Stimulated activated CD4-positive, alpha-beta T cell treated with anti-CD3 and anti-CD28 coated beads, Interleukin-1b, Interleukin-23, amount 100 ng/mL, for 1 hour (primary cell): ENCODE measurements at places on chromosomes 4 and X.

- no peak for DNase-seq
Observed at GRCh38 chr4:137956256-137956655, 285.9 kb downstream of the SLC7A11 start.

- no peak for DNase-seq
Observed at GRCh38 chr4:1960170-1960825, 48.5 kb downstream of the NELFA start.

GRCh38 chrX:104659005-104659744 lies 93.2 kb downstream of the IL1RAPL2 start:
- DNase-seq, result no peak

DNA sequence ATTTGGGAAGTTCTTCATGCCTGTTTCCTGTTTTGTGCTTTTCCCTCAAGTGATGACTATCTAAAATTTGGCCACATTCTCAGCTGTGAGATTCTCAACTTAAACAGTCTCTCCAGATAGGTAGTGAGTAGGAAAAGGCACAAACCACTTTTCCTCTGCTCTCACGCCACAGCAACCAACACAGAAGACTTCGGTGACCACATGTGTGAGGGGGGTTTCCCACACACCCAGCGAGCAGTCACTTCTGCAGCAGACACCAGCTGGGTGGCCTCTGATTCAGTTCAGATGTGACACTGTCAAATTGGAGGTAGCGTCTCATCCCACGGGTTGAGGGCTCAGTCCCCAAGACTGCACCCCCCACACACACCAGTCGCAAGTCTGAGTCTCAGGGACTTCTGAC lies 25.1 kb upstream of the CLDN34 start:
- DNase-seq, result no peak

DNA sequence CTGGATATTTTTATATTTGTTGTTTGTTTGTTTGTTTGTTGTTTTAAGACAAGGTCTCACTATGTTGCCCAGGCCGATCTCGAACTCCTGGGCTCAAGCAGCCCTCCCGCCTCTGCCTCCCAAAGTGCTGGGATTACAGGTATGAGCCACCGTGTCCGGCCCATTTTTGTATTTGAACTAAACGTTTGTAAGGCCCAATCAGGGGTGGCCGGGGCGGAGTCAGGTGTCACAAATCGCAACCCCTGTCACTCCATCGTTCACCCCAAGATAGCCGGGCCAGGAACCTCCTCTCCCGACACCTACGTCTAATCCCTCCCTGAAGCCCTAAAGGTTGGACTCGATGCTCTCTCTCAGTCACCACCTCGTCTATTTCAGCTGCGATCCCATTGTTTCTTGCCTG lies 722 bp upstream of the EFHC2 start:
- DNase-seq, result no peak

GRCh38 chrX:128106630-128107029 lies 54.4 kb upstream of the ACTRT1 start:
- no peak for DNase-seq

DNA sequence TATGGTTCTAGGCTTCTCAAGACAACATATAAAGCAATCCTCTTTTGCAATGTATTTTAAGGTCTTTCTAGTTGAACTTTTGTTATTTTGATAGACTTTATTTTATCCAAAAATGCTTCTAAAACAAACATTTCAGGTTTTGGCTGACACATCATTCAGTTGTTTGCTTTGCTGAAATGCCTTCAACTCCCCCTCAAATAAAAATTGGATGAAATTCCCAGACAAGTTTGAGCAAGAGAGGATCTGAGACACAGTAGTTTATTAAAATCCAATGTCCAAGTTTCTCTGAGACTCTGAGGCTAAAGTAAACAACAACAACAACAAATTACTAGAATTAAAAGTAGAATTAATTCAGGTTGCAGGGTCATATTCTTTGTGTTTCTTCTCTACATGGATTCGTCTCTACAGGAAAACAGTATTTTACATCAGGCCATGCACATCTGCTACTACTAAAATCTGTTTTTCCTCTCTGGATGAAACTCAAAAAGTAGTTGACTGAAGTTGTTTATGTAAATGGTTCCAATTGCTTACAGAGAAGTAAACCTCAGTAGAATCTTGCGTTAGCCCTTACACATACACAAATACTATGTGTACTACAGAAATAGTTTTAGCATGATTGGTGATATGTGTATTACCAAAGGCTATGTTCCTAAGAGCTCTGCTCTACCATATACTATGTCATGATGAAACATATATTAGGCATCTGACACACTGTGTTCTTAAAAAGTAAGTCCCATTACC lies 64.9 kb downstream of the PRSS12 start:
- no peak for DNase-seq

DNA sequence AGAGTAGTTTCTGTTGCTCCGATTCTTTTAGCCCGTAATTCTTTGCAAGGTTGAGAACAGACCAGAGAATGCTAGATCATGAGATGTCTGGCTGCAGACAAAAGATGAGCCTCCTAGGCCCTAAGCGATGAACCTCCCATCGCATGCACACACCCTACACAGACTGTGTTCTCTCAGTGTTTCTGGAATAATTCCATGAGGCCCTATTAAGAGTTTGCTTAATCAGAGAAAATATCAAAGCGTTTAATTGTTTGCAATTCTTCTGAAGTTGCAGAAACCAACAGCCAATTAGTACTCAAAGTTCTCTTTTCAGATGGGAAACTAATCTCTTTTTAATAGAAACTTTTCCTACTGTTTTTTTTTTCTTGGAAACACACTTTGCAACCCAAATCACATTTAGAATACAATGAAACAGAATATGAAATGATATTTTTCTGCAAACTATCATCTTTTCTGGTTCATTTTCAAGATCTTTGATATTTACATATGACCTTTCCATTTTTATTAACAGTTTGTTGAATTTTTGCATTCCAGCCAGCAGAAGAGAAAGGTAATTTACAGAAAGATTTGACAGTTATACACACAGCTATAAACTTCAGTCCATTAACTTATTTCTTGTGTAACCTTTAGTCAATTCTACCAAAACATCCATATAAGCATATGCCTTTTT lies 1525.6 kb downstream of the ARAP2 start:
- DNase-seq, result no peak

DNA sequence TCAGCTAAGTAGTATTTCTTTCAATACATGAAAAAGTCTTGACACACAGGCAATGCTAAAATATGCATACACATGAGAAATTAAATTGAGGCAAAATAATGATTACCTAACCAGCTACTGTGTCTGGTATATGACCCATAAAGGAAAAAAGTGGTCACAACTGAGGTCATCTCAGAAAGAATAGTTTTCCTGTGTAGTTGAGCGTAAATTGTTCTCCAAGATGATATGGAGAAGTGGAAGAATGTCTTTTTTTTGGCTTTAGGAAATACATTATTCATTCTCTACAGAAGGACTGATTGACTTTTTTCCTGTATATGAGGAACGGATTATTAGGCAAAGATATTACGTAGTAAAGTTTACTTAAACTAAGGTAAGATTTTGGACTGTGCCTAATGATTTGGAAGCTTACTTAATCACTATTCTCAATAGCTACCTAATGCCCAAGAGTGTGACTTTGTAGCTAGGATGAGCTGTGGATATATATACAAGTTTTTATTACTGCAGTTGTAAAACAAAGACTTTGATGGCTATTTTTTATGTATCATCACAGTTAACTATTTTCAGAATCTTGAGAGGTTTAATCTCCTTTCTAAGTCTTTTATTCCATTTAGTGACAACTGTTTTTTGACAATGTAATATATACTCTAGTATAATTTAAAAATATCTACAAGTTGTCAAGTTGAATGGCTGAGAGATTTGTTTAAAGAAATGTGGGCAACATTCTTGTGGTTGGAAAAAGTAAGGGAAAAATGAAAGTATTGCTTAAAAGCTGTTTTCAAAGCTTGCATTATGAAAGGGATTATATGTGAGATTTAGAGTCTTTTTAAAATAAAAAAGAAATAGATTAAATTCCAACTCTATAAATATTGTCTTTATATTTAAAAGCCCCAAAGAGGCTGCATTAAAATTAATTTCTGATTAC lies 100.2 kb downstream of the PDLIM5 start:
- DNase-seq, result no peak

GRCh38 chr4:38989487-38989886 lies 42.7 kb downstream of the TMEM156 start:
- DNase-seq, result no peak

DNA sequence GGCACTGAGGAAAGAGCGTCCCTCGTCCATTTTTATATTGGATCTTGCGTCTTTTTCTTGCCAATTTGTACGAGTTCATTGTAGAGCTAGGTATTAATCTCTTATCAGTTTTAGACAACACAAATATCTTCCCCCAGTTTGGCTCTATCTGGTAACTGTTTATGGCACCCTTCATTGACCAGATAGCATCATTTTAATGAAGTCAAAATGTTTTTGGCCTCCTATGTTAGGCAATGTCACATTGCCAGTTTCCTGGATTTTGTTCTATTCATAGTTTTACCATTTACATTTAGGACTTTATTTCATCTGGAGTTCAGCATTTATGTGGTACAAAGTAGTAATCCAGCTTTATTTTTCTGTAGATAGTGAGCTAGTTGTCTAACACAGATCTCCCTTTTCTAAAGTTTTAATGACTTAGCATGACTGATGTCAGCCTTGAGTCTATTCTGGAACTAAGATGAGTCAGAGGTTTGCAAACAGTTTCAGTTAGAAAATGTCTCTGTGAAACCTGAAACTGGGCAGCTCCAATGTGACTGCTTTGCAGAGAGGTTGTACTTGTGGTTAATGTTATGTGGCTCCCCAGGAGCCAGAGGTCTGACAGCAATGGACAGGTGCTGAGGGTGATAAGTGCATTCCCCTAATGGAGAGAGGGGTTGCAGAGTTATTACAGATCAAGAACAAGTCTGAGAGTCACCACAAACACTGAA lies 5.3 kb upstream of the STBD1 start:
- DNase-seq, result no peak

GRCh38 chr4:107801766-107802211 lies 22.9 kb upstream of the SGMS2 start:
- no peak for DNase-seq

GRCh38 chrX:45859407-45859806 lies 658.7 kb upstream of the DIPK2B start:
- no peak for DNase-seq

DNA sequence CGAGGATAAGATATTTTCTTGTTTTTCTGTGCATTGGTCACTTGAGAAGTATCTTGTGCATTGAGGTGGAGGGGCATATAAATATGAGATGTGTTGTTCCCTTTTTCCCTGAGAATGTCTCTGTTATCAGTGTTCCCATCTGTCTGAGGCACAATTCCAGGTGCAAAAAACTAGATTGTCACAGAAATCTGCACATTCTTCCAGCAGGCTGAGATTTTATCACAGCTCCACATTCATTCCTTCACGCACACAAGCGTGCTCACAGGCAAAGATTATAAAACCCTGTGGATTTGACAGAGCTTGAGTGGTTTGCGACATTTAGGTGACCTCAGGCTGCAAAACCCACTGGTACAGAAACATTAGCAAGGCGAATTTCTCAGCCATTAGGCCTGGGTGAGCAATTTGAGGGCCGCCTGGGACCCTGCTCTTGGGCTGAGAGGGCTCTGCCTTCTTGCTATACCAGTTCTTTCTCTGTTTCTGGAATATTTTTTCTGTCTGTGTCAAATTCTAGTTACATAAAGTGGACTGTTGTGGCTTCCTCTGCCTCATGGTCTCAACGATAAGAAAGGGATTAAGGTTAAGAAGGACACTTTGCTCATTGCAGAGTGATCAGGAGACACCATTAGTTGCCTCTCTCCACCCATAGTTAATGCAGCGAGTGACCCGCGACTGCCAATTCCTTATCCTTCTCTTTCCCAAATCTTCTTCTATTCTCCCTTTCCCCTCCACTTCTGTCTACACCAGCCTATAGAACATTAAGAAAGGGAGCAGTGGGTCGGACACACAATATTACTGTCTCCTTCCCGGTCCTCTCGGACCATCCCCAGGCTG lies 86.7 kb upstream of the C1QTNF7 start:
- no peak for DNase-seq

DNA sequence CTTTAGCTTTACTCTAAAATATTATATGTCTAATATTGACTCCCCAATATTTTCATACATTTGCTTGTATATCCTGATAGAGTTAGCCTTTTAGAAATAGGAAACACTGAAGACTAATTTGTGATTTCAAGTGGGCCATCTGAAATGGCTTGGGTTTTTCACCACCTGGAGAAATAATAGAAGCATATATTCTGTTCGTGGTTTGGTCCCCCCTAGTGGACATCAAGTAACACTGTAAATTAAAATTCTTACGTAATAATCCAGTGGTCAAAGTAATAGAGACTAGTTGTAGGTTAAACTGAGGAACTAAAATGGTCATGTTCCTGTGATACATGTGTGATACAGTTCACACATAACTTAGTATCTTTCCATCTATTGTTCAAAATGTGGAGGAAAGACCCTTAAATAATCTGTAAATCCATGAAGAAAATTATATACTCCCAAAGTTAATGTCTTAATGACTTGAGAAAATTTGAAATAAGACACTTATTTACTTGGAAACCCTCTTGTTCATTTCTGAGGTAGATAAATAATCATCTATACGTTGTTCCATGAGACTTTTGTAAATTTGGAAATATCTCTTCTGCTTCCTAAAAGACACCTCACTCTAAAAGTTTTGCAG lies 79.8 kb upstream of the SMARCAD1 start:
- no peak for DNase-seq

- peak; percentile 60 for DNase-seq
Observed at GRCh38 chr4:88591787-88592599, at the start of gene HERC3. HERC3 (plus strand) TSS chr4:88592480; CDS start chr4:88605824, 13,344 bp downstream.

GRCh38 chr4:17188547-17189400 lies 290.3 kb upstream of the LDB2 start:
- DNase-seq, result no peak

GRCh38 chrX:43961699-43962098 lies 11.5 kb downstream of the NDP start:
- DNase-seq, result no peak

DNA sequence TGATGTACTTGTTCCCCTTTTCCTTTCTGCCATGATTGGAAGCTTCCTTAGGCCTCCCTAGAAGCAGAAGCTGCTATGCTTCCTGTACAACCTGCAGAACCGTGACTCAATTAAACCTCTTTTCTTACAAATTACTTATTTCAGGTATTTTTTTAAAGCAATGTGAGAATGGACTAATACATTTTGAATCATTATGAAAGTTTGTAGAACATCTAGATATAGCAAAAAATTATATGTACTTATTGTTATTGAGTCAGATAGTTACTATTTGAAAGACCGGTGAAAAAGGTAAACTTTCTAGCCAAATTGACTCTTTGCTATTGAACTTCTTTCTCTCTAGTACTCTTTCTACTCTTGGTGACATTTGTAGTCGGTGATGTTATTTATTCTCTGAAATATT lies 777.3 kb upstream of the GALNTL6 start:
- DNase-seq, result no peak

- no peak for DNase-seq
Observed at GRCh38 chr4:164337219-164337944, 416.5 kb upstream of the SMIM31 start.

- DNase-seq, result no peak
Observed at GRCh38 chr4:79065262-79065661, 126.0 kb upstream of the PAQR3 start.

GRCh38 chrX:11757719-11758399 lies at the start of gene MSL3:
MSL3 (plus strand) TSS chrX:11758237; CDS start chrX:11758264, 27 bp downstream.
- peak; percentile 32 for DNase-seq

- DNase-seq, result no peak
Observed at GRCh38 chr4:26753617-26754016, 107.0 kb upstream of the STIM2 start.

- no peak for DNase-seq
Observed at GRCh38 chrX:120514236-120514635, 45.1 kb upstream of the LAMP2 start.
